ENCODE measurements at places on chromosomes 7 and 10. TPM values are rescaled to one million over a fixed set of nuclear protein-coding genes. Genes with fewer than 3 reads are reported as not detected.

Gene GDF2
- total RNA-seq = not detected

DNA sequence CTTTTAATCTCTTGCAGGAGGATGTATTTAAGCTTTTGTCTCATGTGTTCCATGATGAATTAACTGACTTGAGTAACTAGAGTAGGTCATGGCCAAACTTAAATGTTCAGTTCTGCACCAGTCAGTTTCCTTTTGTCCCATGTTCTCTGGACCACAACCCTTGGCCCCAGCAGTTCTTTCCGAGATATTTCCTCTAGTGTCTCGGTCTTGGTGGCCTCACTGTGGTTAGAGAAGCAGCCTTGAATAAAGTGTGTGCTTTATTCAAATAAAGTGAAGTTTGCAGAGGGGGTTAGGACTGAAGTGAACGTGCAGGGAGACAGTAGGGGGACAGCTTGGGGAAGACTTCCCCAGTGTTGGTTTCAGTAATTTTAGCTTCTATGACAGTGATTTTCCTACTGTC is 9.3 kb downstream of the ZNF212 start:
- H3K27ac ChIP-seq = no peak overlapping the region
- no peaks in the 10 kb centered on the region for H3K4me1 ChIP-seq
- H3K27me3 ChIP-seq = no peaks in the 10 kb centered on the region
- peaks cover 23% of the 10 kb centered on the region for H3K36me3 ChIP-seq
- no peak for DNase-seq
- H3K4me3 ChIP-seq = no peak overlapping the region

- no peak for DNase-seq
- H3K4me3 ChIP-seq = no peak overlapping the region
- H3K27ac ChIP-seq = no peak overlapping the region
- H3K36me3 ChIP-seq = no peaks in the 10 kb centered on the region
- H3K27me3 ChIP-seq = no peaks in the 10 kb centered on the region
Measured at GRCh38 chr7:106773228-106773627, 91.9 kb upstream of the PIK3CG start.

Gene SORBS1
- total RNA-seq = 25.1 TPM

GRCh38 chr7:149880638-149881311 is 7.0 kb downstream of the ATP6V0E2 start:
- DNase-seq = no peak
- no peak overlapping the region for H3K27ac ChIP-seq
- no peaks in the 10 kb centered on the region for H3K36me3 ChIP-seq
- no peak overlapping the region for H3K4me3 ChIP-seq

- H3K4me3 ChIP-seq = no peak overlapping the region
- no peak overlapping the region for H3K27ac ChIP-seq
- no peaks in the 10 kb centered on the region for H3K36me3 ChIP-seq
- peaks cover 6% of the 10 kb centered on the region for H3K27me3 ChIP-seq
Measured at GRCh38 chr10:76695069-76695468, 942.5 kb downstream of the KCNMA1 start.

Gene CHAT
- not detected for total RNA-seq

GRCh38 chr7:70660154-70660818 is 471.7 kb upstream of the GALNT17 start:
- H3K4me3 ChIP-seq = no peak overlapping the region
- no peaks in the 10 kb centered on the region for H3K36me3 ChIP-seq
- peaks cover 5% of the 10 kb centered on the region for H3K4me1 ChIP-seq
- H3K27me3 ChIP-seq = no peaks in the 10 kb centered on the region
- no peak for DNase-seq
- no peak overlapping the region for H3K27ac ChIP-seq

DNA sequence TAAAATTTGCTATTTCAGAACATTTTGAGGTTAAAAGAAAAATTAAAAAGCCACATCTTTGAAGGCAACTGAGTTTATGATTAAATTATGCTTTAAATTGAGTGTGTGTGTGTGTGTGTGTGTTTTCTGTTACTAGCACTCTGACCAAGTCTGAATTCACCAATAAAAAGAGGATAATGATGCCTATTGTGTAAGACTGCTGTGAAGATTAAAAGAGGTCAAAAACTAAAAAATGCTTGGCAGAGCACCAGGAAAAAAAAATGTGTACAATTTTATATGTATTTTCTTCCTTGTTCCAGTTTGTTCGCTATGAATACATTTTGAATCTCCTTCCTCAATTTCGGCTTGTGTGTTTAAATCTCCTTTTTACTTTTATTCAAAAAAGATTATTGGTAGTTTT is 316.6 kb upstream of the MAGI2 start:
- H3K4me1 ChIP-seq = peaks cover 24% of the 10 kb centered on the region
- H3K27me3 ChIP-seq = no peaks in the 10 kb centered on the region
- H3K4me3 ChIP-seq = no peak overlapping the region
- H3K27ac ChIP-seq = peak overlapping the region; percentile 59

Data from mesothelial cell of epicardium (in vitro differentiated cells).